Stimulated activated naive CD8-positive, alpha-beta T cell treated with anti-CD3 and anti-CD28 coated beads, Interleukin-15, amount 100 ng/mL, for 72 hours (primary cell): ENCODE measurements at places on chromosomes 11 and 22.

DNA sequence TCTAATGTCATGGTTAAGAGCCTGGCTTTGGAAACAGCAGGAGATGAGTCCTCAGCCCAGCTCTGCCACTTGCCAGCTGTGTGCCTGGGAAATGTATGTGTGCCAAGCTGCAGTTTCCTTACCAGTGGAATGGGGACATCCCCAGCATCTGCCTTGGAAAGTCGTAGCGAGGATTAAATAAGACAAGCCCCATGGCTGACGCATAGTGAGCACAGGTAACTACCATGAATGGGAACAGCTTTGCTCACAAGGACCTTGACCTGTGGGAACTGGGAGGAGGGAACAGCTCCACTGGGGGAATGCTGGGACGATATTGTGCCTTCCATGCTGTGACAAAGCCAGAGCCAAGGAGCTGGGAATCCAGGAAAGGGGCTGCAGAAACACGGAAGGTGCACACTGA is 2.6 kb upstream of the DSCAML1 start:
- DNase-seq = no peak

- DNase-seq = no peak
These were observed 41.5 kb downstream of the NECTIN1 start for GRCh38 chr11:119687373-119688046.

DNA sequence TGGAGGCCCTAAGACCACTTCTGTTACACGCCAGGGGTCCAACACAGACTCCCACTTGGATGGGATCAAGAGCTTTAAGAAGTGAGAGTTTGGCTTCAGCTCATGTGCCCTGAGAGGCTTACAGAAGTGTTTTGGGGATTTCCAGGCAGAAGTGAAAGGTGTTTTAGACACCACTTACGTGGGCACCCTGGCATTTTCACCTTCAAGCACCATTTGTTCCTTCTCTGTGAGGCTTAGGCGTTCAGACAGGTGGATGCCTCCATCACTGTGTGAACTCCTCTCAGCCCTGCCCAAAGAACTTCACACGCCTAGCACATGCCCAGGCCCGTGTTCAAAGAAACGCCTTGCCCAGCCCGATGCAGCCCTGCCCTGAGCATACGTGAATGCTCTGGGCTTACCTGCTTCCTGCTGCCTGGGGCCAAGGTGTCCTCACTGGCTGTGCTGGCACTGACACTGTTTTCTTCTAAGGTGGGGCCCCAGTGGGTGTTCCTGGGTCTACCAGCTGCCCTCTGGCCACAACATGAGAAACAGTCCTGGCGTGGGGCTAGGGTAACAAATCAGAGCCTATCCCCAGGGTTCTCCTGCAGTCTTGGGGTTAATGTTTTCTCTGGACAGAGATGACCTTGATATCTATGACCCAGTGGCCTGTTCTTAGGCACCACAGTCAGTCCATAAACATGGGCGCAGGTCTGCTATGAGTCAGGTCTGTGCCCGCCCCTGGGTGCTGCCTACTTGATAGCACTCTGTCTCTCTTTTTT is 34.0 kb downstream of the AMPD3 start:
- no peak for DNase-seq

GRCh38 chr11:96899971-96900370 is 510.2 kb downstream of the JRKL start:
- DNase-seq = no peak

- DNase-seq = no peak
These were observed 6.0 kb upstream of the AHNAK start for GRCh38 chr11:62552485-62553079.

- no peak for DNase-seq
These were observed 55.0 kb upstream of the ZBTB44 start for GRCh38 chr11:130369713-130370112.

GRCh38 chr11:117345039-117345438 is 17.4 kb downstream of the CEP164 start:
- no peak for DNase-seq

DNA sequence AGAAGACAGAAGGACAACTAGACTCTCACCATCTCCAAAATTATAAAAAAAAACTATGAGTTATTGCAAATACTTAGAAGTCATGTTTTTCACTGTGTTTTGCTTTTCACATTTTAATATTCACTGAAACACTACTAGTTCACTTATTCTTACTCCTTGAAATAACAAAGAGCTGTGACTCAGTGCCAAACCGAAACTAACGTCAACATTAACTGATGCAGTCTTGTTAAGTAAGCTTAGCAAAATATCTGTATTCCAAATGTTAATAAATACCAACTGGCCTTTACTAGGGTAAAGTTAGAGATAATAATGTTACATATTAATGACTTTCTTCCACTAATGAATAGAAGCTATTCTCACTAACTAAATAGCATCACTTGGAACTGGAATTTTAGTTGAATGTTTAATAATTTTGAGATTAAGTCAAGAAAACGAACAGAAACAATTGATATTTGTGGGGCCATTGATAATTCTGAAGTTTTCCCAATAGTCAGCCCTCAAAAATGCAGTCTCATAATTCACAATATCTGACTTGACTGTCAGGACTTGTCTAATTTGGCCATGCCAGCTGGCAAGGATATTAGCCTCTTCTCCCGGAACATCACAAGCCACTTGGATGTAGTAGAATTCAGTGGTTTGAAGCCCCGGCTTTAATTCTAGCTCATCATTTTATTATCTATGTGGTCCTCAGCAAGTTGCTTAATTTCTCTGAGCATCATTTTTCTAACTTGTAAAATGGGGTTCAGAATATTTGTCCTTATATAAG is 230.1 kb upstream of the DDI1 start:
- DNase-seq = no peak

GRCh38 chr22:43377896-43378704 is 33.7 kb upstream of the MPPED1 start:
- no peak for DNase-seq

DNA sequence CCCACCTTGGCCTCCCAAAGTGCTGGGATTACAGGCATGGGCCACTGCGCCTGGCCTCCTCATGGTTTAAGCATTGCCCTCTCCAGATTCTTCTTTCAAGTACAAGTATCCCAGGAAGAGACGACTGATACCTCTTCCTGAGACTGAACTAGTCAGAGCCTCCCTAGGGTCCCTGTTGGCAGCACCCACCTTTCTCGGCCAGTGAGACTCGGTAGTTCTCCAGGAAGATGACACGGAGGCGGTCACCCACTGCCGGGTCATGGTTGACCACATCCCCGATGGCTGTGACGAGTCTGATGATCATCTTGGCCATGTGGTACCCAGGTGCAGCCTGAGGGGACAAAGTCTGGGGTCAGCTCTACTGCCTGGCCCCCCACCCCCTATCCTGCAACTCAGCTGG is 7.2 kb upstream of the RASGRP2 start:
- DNase-seq = no peak

- no peak for DNase-seq
These were observed 66.6 kb downstream of the TP53I11 start for GRCh38 chr11:44884056-44884455.

- no peak for DNase-seq
These were observed 76.3 kb upstream of the TMEM45B start for GRCh38 chr11:129739339-129739738.
